ENCODE measurements at places on chromosomes 6 and 20.
A peak's percentile ranks its signal among the peaks of the same experiment; 100 is the strongest.

DNA sequence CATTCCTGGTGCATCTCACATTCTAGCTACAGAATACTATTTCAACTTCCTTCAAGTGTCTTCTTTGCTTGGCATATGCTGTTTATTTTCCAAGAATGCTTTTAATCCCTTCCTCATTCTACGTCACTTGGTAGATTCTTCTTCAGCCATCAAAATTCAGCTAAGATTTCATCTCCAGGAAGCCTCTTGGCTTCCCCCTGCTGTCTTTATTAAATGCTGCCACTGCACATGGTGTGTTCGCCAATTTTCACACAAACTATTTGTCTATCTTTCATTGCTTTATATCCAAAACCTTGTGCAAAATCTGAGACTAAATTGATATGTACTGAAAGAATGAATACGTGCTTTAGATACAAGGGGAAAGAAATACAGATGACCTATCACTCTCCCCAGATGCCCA lies 253.0 kb downstream of the RFPL4B start:
- no peak for DNase-seq

- DNase-seq = no peak
These were observed 48.0 kb downstream of the SYTL3 start for GRCh38 chr6:158697811-158698210.

DNA sequence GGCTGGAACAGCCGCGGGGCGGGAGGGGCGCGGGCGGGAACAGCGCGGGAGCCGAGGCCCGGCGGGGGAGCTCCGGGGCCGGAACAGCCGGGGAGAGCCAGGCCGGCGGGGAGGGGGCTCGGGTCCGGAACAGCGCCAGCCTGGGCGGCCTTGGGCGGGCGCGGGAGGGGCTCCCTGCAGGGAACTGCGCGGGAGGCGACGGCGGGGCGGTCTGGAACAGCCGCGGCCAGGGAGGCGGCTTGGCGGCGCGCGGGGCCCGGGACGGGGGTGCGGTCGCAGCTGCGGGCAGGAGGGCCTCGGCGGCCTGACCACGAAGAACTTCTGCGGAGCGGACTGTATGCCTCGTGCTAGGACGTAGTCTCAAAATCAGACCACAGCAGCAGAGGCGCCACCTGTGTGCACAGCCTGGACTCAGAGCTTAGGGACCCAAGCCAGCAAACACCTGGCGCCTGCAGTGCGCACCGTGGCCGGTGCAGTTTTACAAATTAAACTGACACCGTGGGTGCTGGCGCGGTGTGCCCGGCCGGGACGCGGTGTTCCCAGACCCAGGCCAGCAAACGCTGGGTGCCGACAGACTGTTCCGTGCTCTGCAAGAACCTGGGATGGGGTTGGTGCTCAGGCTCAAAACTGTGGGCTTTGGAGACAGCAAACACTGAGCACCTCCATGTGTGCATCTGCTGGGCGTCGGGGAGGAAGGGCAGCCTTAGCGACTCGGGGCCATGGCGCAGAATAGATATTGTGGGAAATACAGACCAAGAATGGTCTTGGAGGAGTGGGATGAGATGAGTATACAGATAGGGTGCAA lies 572 bp downstream of the ZNF341 start:
- peak; percentile 84 for DNase-seq

- no peak for DNase-seq
These were observed 14.3 kb downstream of the SLA2 start for GRCh38 chr20:36631646-36632045.

GRCh38 chr20:22795871-22796270 lies 211.5 kb upstream of the FOXA2 start:
- DNase-seq = no peak

DNA sequence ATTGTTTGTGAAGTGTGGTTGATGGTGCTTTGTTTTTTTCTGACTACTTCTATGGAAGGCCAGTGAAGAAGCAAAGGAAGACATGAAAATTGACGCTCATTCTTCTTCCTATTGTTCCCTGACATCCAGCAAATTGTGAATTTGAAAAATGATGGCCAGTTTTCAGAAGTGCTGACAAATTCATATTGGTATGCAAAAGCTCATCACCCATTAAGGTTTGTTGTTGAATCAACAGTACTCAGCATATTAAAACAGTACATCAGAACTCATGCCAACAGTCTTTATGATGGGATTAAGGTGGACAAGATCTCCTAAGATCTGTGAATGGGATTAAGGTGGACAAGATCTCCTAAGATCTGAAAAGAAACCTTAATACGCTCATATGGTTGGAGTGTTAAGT lies 1.0 kb upstream of the MTG2 start:
- DNase-seq = no peak

- no peak for DNase-seq
These were observed 189.5 kb downstream of the IBTK start for GRCh38 chr6:82057846-82058554.

DNA sequence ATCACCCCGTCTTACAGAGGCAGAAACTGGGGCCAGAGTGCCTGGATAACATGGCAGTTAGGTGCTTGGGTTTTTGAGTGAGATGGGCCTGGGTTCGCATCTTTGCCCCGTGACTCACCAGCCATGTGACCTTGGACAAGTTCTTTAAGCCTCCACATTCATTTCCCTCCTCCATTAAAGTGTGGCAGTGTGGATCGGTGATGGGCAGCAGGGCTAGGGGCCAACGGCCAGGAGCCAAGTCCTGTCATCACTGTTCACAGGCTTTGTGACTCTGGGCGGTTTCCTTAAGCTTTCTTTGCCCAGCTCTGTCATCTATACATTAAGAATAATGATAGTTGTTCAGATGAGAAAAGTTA lies 85.5 kb upstream of the PMEPA1 start:
- DNase-seq = no peak

DNA sequence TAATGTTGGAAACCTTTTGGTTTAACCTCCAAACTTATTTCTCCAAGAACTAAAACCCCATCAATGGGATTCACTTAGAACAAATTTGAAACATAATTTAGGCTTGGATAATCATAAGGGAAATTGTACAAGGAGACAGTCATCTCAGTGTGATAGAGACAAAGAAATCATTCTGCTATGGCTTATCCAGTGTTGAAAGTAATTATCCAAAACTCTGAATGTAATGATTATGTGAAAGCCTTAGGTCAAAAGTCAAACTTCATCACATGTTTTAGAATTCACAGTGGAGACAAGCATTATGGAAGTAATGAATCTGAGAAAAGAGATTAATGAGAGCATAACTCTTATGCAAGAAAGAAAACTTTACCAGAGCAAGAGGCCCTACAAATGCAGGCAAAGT lies 20.0 kb downstream of the MC3R start:
- DNase-seq = no peak

- no peak for DNase-seq
These were observed 7.0 kb downstream of the IL22RA2 start for GRCh38 chr6:137166247-137167098.

GRCh38 chr6:7264686-7265384 lies 48.2 kb downstream of the SSR1 start:
- no peak for DNase-seq

- no peak for DNase-seq
These were observed 1719.9 kb downstream of the GRIK2 start for GRCh38 chr6:103113416-103113815.

DNA sequence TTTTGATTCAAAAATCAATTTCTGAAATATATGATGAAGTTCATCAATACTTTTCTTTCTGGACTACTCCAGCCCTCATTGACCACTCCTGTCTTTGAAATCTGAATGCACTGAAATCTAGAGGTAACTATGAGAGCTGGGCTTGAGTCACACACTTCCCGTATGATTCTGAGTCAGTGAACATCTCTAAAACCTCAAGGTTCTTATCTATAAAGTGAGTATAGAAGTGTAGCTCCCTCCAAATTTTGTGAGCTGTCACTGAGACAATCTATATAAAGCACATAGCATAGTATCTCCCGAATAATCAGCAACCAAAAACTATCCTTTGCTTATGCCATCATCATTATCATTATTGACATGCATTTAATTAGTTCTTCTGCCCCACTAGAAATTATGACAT lies 182.4 kb downstream of the TSHZ2 start:
- DNase-seq = no peak

GRCh38 chr20:47008842-47009518 lies 114.3 kb downstream of the EYA2 start:
- no peak for DNase-seq

- no peak for DNase-seq
These were observed 115.6 kb downstream of the TMEM170B start for GRCh38 chr6:11653028-11653583.

- peak; percentile 22 for DNase-seq
These were observed 1.4 kb downstream of the BTN1A1 start for GRCh38 chr6:26501482-26501986.

GRCh38 chr6:38554700-38555413 lies 84.9 kb downstream of the BTBD9 start:
- no peak for DNase-seq

DNA sequence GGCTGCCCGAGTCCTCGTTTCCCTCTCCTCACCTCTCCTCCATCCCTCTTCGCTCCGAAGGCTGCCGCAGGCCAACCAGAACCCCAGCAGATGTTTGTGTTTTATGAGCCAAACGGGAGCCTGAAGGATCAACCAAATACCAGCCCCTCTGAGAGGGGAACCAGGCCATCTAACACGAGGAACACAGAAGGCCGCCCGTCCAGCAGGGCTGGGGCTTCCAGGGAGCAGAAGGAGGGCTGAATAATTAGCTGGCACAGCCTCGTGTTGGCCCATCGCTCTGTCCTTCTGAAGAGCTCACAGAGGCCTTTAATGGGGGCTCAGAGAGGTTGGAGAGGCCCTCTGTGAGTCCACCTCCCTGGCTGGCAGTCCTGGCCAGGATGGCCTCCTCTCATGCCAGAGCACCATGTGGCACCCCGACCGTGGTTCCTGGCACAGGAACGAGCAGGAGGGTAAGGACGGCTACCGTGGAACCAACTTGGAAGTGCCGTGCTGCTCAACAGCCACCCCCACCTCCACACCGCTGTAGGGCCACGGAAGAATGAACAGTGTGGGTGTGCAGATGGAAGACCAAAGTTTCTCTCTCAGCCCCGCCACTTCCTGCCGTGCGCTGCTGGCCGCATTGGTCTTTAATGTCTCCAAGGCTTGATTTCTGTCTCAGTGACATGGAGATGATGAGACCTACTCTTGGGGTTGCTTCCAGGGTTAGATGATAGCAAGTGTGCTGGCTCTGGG lies 155.2 kb downstream of the SCML4 start:
- DNase-seq = no peak

DNA sequence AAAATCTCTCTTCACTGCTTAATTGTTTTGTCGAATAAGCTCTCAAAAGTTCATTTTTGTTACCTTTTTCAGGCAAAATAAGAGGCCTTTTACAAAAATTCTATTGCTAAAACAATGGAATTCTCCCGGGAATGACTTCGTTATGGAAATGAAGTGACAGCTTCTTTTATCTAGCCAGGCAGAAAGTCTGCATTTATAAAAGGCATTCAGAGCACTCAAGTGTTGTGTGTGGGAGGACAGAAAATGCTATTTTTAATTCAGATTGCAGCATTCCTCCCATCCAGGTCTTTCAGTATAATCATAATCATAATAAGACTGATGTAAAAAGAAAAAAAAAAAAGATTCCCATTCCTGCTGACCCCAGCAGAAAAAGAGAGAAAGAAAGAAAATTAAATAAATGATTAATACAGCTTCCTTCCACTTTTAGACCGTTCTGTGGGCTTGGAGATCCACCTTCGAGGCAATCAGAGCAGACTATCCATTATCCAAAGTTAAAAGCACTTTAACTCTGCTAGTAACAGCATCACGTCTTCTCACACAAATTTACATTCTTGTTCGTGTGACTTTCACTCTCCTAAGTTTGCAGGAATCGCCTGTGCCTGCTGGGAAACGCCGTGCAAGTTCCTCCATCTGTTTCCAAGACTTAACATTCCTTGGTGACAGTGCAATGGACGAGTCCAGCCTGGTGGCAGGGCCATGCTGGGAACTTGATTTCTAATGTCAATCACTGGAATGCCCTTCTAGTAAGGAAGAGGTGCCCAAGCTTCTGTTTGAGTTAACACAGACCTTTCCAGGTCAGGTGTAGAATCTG lies 258.8 kb downstream of the GMPR start:
- no peak for DNase-seq

GRCh38 chr20:22586645-22587310 lies 2.4 kb upstream of the FOXA2 start:
- no peak for DNase-seq

- DNase-seq = no peak
These were observed 10.8 kb downstream of the RSPO3 start for GRCh38 chr6:127129251-127129650.

DNA sequence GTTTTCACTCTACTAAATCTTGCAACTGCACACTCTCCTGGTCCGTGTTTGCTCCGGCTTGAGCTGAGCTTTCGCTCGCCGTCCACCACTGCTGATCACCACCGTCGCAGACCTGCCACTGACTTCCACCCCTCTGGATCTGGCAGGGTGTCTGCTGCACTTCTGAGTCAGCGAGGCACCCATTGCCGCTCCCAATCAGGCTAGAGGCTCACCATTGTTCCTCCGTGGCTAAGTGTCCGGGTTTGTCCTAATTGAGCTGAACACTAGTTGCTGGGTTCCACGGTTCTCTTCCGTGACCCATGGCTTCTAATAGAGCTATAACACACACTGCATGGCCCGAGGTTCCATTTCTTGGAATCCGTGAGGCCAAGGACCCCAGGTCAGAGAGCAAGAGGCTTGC lies 98.6 kb upstream of the GPR6 start:
- DNase-seq = no peak

DNA sequence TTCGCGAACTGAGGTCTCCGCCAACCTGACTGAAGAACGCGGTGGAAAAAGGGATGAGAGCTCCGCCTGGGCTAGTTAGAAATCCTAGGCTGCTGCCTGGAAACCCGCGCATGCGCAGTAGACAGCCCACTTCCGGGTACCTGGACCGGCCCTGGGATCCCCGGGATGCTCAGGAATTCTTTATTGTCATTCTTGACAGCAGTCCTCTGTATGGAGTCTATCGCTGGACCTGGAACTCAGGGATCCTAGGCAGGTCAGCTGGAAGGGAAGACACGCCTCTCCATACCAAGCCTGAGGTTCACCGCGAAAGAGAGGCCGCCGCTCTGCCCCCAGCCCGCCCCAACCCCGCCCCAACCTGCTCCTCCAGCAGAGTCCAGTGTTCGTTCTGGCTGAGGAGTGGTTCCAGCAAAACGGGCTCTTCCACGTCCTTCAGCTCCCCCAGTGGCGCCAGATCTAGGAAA lies 1379.2 kb upstream of the DEFB115 start:
- DNase-seq = no peak

DNA sequence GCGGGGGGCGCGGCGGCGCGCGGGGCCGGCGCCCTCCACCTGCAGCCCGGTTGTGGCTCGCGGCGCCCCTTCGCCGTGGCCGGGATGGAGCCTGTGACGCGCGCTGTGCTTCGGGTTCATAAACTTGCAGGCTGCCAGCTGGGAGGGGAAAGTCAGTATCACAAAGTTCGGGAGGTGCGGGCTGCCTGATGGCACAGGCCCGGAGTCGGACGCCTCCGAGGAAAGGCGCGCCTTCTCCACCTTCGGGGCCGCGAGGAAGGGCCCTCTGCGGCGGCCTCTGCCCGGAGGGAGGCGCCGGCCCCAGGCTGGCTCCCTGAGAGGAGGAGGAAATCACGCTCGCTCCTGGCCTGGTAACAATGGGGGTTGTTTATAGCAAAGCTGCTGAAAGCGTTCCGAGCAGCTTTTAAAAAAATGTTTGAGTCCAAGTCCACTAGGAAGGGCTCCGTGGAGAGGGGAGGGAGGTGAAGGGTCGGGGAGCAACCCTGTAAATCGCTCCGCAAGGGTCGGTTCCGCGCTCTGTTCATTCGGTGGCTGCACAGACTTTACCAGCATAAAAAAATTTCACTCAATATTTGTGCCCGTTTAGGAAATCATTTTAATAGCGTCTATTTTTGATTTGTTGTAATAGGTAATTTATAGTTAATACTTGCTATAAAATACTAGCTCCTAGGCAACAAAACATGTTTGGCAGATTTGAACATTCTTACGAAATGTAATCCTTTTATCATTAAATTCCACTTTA lies 1.0 kb downstream of the AFDN start:
- DNase-seq = peak; percentile 25

All from T-helper 17 cell (primary cell).